HT-29 (cell line): ENCODE measurements at places on chromosomes 7 and 10.

DNA sequence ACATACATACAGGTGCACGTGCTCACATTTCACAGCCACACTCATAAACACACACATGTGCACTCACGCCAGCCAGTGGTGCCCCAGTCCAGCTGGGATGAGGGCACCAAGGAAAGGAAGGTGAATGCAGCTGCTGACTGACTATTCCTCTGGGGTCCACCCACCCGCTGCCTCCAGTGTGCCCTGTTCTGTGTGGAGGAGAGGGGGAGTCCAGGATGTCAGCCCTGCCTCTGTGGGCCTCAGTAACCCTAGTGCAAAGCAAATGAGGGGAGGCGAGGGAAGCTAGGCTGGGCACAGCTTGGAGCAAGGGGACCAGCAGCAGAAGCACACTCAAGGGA lies 57.6 kb downstream of the YKT6 start:
- no peak for DNase-seq

DNA sequence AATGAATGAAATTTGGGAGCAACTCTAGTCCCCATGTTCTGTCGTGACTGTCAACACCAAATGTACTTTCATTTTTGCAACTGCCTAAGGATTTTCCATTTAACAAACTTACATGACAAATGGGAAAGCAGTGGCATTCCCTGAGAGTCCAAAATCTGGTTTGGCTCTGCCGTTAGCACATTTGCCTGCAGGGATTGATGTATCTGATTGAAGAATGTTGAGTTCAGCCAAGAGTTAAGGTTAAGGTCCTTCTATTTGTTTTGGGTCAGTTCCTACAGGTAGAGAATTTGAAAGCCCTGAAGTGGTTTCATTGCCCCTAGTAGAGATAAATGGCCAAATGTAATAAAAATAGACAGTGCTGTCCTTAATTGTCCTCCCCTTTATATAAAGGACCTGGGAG lies 406.5 kb upstream of the GALNT17 start:
- no peak for DNase-seq

DNA sequence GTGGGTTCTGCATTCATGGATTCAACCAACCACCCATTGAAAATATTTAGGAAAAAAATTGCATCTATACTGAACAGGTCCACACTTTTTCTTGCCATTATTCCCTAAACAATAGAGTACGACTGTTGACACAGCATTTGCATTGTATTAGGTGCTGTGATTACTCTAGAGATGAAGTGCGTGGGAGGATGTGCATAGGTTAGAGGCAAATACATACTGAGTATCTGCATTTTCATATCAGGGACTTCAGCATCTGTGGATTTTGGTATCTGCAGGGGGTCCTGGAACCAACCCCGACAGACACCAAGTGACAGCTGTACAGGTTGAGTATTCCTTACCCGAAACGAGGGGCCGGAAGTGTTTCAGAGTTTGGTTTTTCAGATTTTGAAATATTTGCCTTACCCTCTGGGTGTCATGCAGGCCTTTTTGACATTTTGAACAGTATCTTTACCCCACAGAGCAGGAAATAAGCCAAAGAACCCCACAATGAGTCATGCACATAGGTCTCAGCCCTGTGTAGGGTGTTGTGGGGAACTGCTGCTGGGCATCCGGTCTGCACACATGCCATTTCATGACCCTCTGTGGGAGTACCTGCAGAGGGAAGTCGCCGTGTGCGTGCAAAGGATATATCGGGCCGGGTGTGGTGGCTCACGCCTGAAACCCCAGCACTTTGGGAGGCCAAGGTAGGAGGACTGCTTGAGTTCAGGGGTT lies 14.5 kb downstream of the NUDT5 start:
- no peak for DNase-seq

GRCh38 chr7:115037128-115037802 lies 115.4 kb downstream of the MDFIC start:
- DNase-seq: no peak
